ENCODE measurements at places on chromosomes 6 and 20. TPM values are rescaled to one million over a fixed set of nuclear protein-coding genes. Genes with fewer than 3 reads are reported as not detected.

PRRT1 gene
- 0.23 TPM for total RNA-seq

- peak overlapping the region; percentile 90 for H3K4me3 ChIP-seq
- no peak for DNase-seq
- H3K4me1 ChIP-seq, result peaks cover 61% of the 10 kb centered on the region
- H3K27ac ChIP-seq, result peak overlapping the region; percentile 72
- H3K36me3 ChIP-seq, result peaks cover 15% of the 10 kb centered on the region
- H3K27me3 ChIP-seq, result no peaks in the 10 kb centered on the region
Observed at GRCh38 chr6:32175322-32175710, 568 bp downstream of the AGPAT1 start.

MYB gene
- total RNA-seq, result 13.5 TPM

ELOVL4 gene
- total RNA-seq, result 1.1 TPM

CGA gene
- not detected for total RNA-seq

GRCh38 chr6:85428486-85428885 lies 21.4 kb upstream of the NT5E start:
- no peak overlapping the region for H3K27ac ChIP-seq
- DNase-seq, result no peak
- peaks cover 2% of the 10 kb centered on the region for H3K36me3 ChIP-seq
- H3K27me3 ChIP-seq, result peaks cover 7% of the 10 kb centered on the region
- H3K4me1 ChIP-seq, result no peaks in the 10 kb centered on the region
- H3K4me3 ChIP-seq, result no peak overlapping the region

DNA sequence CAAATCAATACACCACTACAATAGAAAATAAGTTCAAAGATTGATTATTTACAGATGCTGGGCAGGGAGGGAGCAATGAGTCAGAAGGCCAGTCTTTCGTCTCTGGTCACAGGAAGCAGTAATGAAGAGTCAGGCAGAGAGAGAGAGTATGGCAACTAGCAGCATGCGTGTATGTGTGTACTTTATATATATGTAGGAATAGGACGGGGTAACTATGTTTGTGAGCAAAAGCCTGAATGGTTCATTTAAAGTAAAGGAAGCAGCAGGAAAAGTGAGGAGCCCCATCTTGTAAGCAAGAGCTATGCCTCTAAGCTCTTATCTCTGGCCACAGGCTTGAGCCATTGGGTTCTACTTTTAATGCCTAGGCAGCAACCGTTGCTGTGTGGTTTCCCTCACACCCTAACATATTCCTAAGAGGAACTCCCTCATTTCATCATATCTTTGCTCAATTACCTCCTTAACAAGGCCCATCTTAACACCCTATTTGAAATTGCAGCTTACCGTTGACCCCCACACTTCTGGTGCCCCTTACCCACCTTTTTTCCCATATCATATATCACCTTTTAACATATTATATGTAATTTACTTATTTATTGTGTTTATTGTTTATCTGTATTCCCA lies 66.6 kb downstream of the AFG1L start:
- H3K27ac ChIP-seq, result no peak overlapping the region
- peaks cover 22% of the 10 kb centered on the region for H3K4me1 ChIP-seq
- peaks cover 5% of the 10 kb centered on the region for H3K36me3 ChIP-seq

ANKRD6 gene
- 3.3 TPM for total RNA-seq

- no peaks in the 10 kb centered on the region for H3K4me1 ChIP-seq
- H3K27ac ChIP-seq, result no peak overlapping the region
- no peaks in the 10 kb centered on the region for H3K27me3 ChIP-seq
- no peak for DNase-seq
- H3K36me3 ChIP-seq, result no peaks in the 10 kb centered on the region
- no peak overlapping the region for H3K4me3 ChIP-seq
Observed at GRCh38 chr6:75505424-75505823, 11.8 kb upstream of the FILIP1 start.

TMEM63B gene
- total RNA-seq, result 14.5 TPM

GRCh38 chr6:34383656-34384320 lies 8.7 kb downstream of the NUDT3 start:
- peaks cover 1% of the 10 kb centered on the region for H3K36me3 ChIP-seq
- H3K27ac ChIP-seq, result no peak overlapping the region
- H3K4me3 ChIP-seq, result no peak overlapping the region
- H3K4me1 ChIP-seq, result peaks cover 2% of the 10 kb centered on the region
- no peaks in the 10 kb centered on the region for H3K27me3 ChIP-seq

- H3K27me3 ChIP-seq, result peaks cover 2% of the 10 kb centered on the region
- no peak for DNase-seq
- peaks cover 3% of the 10 kb centered on the region for H3K36me3 ChIP-seq
- H3K4me3 ChIP-seq, result no peak overlapping the region
- H3K27ac ChIP-seq, result no peak overlapping the region
- H3K4me1 ChIP-seq, result no peaks in the 10 kb centered on the region
Observed at GRCh38 chr6:15970517-15970916, 158.4 kb upstream of the MYLIP start.

DNA sequence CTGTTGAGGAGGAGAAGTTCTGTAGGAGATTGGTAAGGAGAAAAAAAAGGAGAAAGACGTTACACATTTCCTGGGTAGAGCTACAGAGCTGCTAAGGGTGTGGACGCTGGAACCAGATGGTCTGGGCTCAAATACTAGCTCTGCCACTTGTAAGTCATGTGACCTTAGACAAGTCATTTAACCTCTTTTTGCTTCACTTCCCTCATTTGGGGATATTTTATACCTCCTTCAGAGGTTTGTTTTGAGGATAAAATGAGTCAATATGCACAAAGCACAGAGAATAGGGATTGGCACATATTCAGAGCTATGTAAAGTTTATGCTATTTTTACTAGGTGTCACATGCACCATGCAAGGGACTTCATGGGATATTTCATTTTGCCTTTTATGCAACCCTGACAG lies 708.8 kb downstream of the DHX35 start:
- H3K4me1 ChIP-seq, result no peaks in the 10 kb centered on the region
- no peaks in the 10 kb centered on the region for H3K27me3 ChIP-seq
- DNase-seq, result no peak
- H3K4me3 ChIP-seq, result no peak overlapping the region
- no peak overlapping the region for H3K27ac ChIP-seq

GJA1 gene
- not detected for total RNA-seq

DNA sequence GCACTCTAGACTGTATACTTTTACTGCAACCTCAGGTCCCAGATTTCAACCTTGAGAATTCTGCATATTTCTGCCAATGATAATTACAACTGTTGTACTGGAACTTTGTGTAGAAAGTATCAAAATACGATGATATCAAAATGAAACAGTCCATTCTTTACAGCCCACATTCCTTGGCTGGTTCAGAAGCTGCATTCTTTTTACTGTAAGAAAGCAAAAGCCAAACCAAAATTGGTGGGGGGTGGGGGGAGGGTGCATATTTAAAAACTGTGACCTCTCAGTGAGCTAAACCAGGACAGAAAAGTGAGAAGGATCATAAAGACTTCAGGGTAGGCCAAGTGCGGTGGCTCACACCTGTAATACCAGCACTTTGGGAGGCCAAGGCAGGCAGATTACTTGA lies 41.8 kb upstream of the UBR2 start:
- DNase-seq, result no peak
- H3K4me1 ChIP-seq, result peaks cover 7% of the 10 kb centered on the region
- H3K4me3 ChIP-seq, result no peak overlapping the region
- peaks cover 2% of the 10 kb centered on the region for H3K36me3 ChIP-seq

DNA sequence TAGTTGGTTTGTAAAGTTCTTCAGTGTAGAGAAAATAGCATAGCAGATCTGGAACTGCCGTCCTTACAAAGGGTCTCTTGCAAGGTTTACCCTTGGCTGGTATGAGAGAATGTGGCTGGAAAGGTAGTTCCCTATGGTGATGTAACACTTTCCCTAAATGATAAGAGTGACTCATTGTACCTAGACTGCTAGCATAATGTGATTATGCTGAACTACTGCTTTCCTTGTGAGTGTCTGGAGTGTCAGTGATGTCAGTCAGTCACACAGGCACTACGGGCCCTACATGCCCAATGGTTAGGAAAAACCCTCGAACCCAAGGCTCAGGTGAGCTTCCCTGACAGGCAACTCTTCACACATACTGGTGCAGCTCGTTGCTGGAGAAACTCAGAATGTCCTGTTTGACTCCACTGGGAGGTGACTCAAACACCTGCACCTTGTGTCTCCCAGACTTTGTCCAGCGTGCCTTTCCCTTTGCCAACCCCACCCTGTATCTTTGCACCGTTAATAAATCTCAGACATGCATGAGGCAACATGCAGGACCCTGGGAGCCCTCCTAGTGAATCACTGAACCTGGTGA lies 28.4 kb upstream of the LY86 start:
- no peak overlapping the region for H3K27ac ChIP-seq
- peaks cover 13% of the 10 kb centered on the region for H3K27me3 ChIP-seq
- peaks cover 64% of the 10 kb centered on the region for H3K4me1 ChIP-seq
- no peak for DNase-seq
- H3K36me3 ChIP-seq, result peaks cover 21% of the 10 kb centered on the region

All from activated CD4-positive, alpha-beta T cell treated with anti-CD3 and anti-CD28 coated beads, Interleukin-2, amount 10 ng/mL, durations not matched to agents 7 days and 5 days (primary cell).